ENCODE measurements at places on chromosomes 11 and 22.

DNA sequence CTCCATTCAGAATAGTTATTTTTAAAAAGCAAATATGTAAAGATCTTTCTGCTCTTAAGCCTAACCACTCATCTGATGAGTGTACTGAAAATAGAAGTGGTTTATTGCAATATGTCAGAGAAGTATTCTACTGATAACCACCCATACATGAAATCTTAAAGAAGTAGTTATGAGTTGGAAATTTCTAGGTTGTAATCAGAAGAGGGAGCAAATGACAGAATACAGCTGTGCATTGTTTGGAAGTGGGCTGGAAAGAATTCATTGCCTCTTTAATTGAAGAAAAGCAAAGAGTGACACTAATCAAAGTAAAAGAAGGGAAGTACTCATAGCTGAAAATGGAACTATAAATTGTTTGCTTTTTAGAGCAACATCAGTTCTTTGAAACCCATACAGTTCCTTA is 39.4 kb downstream of the FDX1 start:
- peak; percentile 46 for DNase-seq

DNA sequence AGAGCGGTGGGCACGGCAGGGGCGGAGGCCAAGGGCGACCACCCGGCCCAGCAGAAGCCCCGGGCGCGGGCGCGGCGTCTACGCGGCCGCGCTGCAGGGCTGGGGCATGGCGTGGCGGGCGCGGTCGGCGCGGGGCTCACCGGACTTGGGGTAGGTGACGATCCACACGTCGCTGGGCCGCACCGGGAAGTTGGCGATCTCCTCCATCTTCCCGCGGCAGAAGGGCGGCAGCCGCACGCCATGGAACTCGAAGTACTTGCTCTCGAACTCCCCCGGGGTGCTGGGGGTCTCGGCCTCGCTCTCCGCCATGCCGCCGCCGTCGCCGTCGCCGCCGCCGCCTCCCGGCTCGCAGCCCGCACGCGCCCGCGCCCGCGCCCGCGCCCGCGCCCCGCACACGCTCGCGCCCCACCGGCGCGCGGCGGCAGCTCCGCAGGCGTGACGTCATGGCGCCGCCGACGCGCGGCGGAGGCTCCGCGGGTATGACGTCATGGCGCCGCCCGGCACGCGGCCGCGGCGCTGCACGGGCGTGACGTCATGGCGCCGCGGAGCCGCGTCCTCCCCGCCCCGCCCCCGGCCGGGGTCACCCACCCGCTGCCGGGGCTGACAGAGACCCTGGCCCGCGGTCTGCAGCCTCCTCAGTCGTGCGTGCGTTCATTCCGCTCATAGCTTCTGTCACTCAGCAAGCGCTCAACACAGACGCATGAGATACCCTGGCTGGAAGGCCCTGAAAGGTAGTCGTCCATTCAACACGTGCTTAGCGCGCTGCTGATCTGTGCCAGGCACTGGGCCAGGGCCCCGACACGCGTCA is at the start of gene SULT4A1:
Gene SULT4A1, minus strand, starts transcription at position 440 of the 808 bp plus-strand sequence. Its CDS starts 131 bp downstream, at position 309.
- DNase-seq, result peak; percentile 54

DNA sequence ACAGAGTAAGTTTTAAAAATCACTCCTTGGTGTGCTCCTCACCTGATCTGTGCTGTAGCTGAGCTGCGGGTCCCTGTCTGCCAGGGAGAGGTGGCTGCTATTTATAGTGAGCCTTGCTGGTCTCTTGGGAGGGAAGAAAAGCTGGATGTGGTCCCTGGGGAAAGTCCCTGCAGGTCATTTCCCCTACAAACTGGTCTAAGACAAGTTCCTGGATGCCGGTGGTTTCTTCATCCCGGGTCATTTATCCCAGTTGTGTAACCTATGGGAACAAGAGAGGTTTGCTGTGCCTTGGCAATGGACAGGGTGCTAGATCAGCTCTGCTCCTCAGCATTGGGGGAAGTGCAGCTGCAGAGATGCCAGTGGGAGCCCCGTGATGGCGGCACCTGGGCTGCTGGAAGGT is at the start of gene SAA2:
Gene SAA2, minus strand, starts transcription at position 108 of the 400 bp plus-strand sequence. CDS start 657 bp downstream, outside the sequence.
- DNase-seq, result no peak

- DNase-seq, result no peak
These were observed 13.5 kb downstream of the SREBF2 start for GRCh38 chr22:41846268-41846987.

DNA sequence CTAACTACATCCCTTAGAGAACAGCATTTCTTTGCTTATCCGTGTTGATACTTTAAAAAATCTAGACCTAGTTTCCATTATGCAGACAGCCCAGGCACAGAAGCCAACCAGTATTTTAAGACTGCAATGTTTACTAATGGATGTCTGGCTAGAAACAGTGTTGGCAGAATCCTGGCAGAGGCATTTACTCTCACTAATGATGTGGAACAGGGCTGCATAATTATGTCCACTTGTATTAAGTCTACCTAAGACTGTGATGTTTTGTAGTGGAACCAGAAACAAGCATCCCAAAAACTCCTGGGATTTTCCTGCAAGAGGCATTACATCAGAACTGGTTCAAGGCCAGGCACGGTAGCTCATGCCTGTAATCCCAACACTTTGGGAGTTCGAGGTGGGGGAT is 50.2 kb upstream of the PICALM start:
- no peak for DNase-seq

DNA sequence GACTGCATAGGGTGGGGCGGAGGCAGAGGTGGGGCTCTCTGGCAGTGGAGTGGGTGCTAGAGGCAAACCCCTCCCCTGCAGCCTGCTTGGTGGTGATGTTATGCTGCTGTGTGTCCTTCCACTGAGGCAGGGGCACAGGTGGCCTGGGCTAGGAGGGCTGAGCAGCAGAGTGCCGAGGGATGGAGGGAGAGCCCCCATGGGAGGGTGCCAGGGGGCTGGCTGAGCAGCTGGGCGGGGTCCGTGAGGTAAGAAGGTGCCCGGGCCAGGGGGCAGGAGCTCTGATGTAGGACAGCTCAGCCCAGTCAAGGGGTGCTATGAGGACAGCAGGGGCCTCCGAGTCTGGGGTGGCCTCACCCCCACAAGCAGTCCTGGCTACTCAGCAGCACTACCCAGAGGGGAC is 4.2 kb downstream of the CLDN5 start:
- no peak for DNase-seq

GRCh38 chr11:9756461-9756860 is 92.6 kb downstream of the SWAP70 start:
- DNase-seq, result no peak

- no peak for DNase-seq
These were observed 14.6 kb upstream of the IGLL5 start for GRCh38 chr22:22872722-22873708.

GRCh38 chr11:105911454-105911853 is 110.6 kb downstream of the MSANTD4 start:
- DNase-seq, result peak; percentile 35

- no peak for DNase-seq
These were observed 404.4 kb downstream of the KCNA4 start for GRCh38 chr11:29612423-29612822.

DNA sequence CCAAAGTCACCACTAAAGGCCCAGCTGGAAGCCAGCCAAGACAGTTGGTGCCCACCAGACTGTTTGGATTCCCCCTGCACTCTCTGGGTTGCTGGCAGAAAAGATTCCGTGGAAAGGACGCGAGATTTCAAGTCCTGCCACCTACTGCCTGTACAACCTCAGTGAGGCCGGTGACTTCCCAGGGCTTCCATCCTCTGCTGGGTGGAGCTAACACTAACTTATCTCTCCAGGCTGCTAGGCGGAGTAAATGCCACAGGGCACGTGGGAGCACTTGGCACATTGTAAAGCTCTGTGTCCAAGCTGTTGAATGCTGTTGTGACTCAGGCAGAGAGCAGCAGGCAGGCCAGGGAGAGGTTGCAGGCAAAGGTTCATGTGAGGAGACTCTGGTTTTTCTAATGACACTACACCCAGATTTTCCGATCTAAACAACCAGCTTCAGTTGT is 50.9 kb upstream of the CDON start:
- DNase-seq, result peak; percentile 96

GRCh38 chr22:35554297-35554845 is 13.7 kb downstream of the RASD2 start:
- no peak for DNase-seq

DNA sequence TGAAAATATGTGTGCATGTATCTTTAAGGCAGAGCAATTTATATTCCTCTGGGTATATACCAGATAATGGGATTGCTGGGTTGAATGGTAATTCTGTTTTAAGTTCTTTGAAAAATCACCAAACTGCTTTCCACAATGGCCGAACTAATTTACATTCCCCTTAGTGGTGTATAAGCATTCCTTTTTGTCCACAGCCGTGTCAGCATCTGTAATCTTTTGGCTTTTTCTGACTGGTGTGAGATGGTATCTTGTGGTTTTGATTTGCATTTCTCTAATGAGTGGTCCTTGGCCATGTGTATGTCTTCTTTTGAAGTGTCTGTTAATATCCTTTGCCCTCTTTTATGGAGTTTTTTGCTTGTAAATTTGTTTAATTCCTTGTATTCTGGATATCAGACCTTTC is 24.3 kb downstream of the CCDC15 start:
- DNase-seq, result no peak

DNA sequence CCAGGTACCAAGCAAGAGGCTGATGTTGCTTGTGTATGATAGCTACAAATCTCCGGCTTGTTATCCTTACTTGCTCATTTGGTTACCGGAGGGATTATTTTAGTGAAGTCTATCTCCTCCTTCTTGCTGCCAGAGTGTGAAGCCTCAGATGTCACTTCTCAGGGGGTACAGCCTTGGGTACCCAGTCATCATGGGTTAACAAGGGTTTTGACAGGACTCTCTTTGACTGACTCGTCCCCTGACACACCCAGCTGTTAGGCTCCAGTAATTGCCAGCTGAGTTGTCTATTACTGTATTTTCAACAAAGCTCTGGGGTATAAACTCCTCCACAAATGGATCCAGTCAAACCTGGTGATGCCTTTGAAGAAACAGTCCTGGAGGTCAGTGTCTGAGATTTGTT is 11.9 kb upstream of the PELI3 start:
- no peak for DNase-seq

GRCh38 chr11:124898263-124898680 is 607 bp upstream of the ROBO4 start:
- peak; percentile 94 for DNase-seq

GRCh38 chr22:42184852-42185251 is 54.2 kb upstream of the CYP2D6 start:
- DNase-seq, result no peak

DNA sequence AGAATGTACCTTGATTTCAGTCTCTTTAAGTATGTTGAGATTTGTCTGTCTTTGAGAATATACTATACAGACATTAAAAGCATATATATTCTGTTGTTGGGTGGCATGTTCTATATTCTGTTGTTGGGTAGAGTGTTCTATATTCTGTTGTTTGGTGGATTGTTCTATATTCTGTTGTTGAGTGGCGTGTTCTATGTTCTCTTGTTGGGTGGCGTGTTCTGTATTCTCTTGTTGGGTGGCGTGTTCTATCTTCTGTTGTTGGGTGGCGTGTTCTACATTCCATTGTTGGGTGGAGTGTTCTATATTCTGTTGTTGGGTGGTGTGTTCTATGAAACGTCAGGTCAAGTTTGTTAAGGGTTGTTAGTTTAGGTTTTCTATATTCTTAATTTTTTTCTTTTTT is 27.1 kb upstream of the CTTN start:
- DNase-seq, result peak; percentile 18

DNA sequence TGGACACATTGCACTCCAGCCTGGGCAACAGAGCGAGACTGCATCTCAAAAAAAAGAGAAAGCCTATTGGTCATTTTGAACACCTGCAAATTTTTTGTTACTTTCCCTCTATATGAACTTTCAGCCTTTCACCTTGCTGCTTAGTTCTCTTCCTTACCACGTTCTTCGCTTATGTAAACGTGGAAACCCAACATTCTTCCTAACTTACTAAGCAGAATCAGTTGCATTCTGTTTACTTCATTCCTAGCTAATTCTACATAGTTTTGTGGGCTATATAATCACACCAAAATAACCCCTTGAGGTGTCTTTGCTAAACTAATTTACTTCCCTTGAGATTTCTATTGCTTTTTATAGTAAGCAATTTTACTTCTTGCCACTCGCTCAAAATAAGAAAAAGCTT is 23.2 kb downstream of the MS4A4A start:
- DNase-seq, result no peak

DNA sequence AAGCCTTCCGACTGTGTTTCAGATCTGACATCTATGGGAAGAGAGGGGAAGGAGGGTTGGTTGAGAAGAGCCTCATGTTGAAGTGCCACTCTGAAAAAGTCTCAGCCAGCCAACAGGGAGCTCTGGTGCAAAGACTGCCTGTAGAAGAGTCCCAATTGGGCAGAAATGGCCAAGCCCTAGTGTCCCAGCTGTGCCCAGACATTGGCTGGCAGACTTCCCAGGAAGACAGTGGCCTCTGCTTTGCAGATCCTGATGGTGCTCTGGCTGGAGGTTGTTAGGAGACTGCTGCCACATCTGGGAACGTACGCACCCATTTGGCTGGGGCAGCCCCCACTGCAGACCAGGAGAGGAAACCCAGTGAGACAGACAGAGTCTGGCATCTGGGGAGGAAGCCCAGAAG is 3.2 kb upstream of the PLA2G3 start:
- no peak for DNase-seq

DNA sequence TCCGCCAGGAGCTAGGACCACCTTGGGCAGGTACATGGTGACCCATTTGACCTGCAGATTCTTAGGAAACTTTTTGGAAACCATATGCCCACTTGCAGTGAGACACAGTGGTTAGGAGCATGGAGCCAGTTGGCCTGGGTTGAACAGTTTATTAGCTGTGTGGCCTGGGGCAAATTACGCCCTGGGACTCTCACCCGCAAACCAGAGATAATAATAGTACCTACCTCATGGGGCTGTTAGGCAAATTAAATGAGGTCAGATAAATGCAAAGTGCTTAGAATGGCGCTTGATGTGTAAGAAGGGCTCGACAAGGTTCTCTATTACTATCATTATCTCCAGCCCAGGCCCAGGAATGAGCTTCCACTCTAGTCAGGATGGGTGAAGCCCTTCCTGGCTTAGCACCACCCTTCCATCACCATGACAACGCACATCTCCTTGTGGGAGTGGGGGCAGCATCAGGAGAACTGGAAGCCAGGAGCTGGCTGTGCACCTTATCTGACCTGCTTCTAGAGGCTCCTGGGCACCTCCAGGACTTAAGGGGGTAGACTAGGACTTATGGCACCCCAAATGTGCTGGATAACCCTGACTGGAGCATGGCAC is 5.1 kb downstream of the SYT12 start:
- no peak for DNase-seq

GRCh38 chr22:22737590-22737989 is 93.2 kb downstream of the GGTLC2 start:
- DNase-seq, result no peak

- no peak for DNase-seq
These were observed 258.5 kb downstream of the LUZP2 start for GRCh38 chr11:24755260-24755839.

GRCh38 chr11:102921587-102922220 is 33.8 kb downstream of the MMP13 start:
- no peak for DNase-seq

GRCh38 chr11:46237248-46238077 is 40.0 kb upstream of the CREB3L1 start:
- peak; percentile 92 for DNase-seq

GRCh38 chr11:85922367-85922766 is 67.2 kb downstream of the CCDC83 start:
- no peak for DNase-seq

GRCh38 chr11:63666874-63667273 is 4.3 kb downstream of the ATL3 start:
- peak; percentile 94 for DNase-seq

GRCh38 chr11:31824879-31825837 is 14.0 kb upstream of the PAX6 start:
- DNase-seq, result no peak

- peak; percentile 65 for DNase-seq
These were observed 6.0 kb downstream of the HOATZ start for GRCh38 chr11:111520560-111520959.

- DNase-seq, result peak; percentile 87
These were observed 1.5 kb downstream of the DDB2 start for GRCh38 chr11:47216121-47216798.

GRCh38 chr11:457111-457760 is 7.2 kb downstream of the PTDSS2 start:
- DNase-seq, result no peak
